RCC 7860 (cell line): ENCODE measurements at places on chromosomes 13 and 19.

- DNase-seq = no peak
Observed at GRCh38 chr19:48858984-48859710, 9.3 kb downstream of the PLEKHA4 start.

GRCh38 chr13:73210218-73210883 lies 151.5 kb downstream of the KLF5 start:
- DNase-seq = no peak

DNA sequence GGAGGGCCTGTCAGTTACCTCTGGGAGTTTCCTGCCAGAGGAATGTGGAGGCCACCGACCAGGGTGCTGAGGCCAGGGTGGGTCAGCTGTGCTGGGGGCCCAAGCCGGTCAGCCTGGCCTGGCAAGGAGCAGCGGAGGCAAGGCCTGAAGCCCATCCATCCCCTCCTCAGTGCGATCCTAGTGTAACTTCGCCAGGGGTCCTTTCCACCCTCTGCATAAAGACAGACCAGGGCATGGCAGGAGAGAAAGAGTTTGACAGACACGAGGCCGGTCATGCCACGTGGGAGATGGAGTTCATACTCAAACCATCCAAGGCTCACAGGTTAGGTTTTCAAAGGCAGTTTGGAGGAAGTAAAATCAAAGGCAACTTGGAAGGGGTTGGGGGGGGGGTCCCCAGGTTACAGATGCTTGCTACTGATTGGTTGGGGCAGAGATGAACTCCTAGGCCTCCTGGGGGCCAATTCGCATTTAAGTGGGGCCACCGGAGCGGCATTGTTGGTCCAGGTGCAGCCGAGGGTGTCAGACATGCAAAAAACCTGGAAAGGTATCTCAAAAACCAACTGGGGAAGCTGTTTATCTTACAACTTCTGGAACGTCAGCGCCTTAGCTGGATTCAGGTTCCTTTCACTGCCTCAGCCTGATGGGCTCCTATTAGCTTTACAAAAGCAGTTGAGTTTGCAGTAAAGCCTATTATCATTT lies 36.8 kb upstream of the DPRX start:
- DNase-seq = no peak

- no peak for DNase-seq
Observed at GRCh38 chr19:17953869-17954268, 13.0 kb upstream of the KCNN1 start.

DNA sequence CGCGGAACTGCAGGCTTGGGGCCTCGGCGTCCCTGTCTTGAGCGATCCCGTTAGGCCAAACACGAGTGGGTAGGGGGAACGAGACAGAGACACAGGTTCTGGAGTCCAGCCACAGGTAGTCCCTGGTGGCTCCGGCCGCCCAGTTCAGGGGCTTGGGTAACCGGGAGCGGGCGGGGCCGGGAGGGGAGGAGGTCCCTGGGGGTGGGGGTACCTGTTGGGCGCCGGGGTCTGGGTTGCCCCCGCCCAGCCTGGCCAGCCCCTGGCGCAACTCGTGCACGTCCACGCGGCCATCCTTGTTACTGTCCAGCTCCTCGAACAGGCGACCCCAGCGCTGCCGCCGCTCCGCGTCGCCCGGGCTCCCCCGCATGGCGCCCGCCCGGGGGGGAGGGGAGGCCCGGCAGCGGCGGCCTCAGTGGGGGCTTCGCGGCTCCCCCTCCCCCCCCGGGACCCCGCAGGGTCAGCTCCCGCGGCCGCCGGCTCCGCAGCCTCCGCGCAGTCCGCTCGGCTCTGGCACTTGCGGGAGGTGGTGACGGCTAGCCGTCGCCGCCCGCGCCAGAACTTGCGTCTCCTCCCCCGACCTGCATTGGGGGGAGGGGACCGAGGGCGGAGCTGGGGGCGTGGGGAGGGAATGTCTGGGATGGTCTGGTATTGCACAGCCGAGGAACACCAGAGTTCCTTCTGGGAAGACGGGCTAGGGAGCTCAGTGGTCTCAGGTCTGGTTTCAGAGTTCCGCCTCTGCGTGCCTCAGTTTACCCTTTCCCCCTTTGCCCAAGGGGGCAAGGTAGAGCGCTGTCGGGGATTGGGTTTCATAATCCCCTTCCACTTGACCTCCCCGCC lies at the start of gene SLC25A23:
TSS of gene SLC25A23 (minus strand) at position 531 of the 837 bp plus-strand sequence. CDS start at position 367, 164 bp downstream.
- DNase-seq = peak; percentile 31

DNA sequence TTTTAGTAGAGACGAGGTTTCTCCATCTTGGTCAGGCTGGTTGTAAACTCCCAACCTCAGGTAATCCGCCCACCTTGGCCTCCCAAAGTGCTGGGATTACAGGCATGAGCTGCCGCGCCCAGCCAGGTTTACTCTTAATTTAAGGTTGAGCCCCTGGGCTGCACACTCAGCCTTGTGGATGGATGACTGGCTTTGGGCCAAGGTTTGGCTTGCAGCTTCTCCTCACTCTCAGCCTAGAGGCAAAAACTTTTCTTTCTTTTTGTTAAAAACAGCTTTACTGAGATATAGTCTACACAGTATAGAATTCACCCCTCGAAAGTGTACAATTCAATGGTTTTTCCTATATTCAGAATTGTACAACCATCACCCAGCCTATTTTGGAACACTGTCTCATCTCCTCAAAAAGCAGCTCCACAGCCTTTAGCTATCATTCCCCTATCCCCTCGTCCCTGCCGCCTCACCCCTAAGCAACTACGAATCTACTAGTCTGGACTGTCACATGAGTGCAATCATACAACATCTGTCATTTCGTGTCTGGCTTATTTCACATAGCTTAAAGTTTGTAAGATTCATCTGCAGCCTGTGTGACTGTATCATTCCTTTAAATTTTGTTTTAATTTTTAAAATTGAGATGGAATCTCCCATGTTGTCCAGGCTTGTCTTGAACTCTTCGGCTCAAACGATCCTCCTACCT lies 14.5 kb upstream of the TSPAN16 start:
- DNase-seq = no peak

- no peak for DNase-seq
Observed at GRCh38 chr19:5037936-5038335, 69.0 kb downstream of the KDM4B start.

DNA sequence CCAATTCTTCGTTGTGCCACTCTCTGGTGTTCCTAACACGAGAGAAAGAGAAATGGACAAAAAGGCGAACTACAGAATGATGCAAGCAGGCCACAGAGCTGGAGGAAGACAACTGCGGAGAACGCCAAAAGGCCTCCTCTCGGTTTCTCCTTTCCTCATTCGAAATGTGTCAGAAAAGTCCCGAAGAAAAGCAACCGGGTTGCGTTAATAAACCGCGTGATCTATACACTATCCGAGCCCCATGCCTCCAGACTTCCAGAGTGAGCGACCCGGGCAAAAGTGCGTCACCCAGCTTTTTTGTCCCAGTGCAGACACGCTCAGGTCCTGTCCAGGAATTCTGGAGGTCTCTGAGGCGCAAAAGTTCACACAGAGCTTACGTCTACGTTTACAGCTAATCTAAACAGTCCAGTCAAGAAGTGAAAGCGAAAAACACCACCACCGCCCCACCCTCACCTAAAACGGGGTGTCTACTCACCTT lies 413 bp downstream of the N4BP2L2 start:
- DNase-seq = no peak

DNA sequence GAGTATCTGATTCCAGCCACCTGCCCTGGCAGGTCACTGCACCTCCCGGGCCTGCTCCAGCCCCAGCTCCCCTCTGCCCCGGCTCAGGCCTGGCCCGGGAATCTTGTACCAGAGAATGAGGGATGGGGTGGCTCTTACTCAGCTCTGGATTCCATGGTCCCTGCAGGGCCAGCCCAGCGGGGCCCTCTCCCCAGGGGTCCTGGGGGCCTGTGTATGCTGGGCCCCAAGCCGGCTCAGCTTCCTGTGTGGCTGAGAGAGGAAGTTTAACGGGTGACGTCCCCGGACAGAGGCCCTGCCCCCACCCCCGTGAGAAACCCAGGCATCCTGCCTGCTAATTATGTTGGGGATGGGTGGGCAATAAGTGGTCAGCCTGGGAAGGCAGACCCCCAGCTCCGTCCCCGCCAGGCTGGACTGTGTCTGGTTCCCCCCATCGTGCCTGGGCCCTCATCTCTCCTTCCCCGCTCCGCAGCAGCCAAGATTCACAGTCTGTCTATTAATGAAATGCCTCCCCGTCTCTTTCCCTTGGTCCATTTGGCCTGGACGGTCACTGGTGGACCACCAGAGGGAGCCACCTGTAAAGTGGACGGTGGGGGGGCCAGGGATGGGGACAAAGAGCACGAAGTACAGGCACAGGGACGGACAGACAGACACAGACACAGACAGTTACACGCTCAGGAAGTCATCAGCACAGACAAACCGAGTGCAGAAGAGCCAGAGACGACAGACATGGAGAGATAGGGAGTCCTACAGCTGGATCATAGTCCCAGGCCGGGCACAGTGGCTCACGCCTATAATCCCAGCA lies at the start of gene DENND1C:
TSS of gene DENND1C (minus strand) at position 247 of the 802 bp plus-strand sequence. CDS start at position 155, 92 bp downstream.
- no peak for DNase-seq

- DNase-seq = no peak
Observed at GRCh38 chr19:45250216-45250831, 747 bp upstream of the MARK4 start.

- DNase-seq = no peak
Observed at GRCh38 chr13:33800646-33801186, 17.2 kb upstream of the RFC3 start.

DNA sequence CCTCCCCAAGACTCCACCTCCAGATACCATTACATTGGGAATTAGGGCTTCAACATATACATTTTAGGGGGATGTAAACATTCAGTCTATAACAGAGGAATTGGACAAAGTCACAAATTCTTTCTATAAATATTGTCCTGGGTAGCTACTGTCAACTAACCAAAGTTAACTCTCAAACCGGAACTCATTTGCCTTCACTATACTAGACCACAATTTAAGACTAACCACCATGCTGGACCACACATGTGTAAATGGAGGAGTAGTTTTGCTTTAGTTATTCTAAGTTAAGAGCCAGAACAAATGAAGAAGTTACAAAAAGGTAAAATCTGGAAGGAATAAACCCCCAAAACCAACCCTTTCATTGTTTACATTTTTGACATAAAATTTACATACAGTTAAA lies 222.8 kb downstream of the NDFIP2 start:
- no peak for DNase-seq

- DNase-seq = no peak
Observed at GRCh38 chr13:35964863-35965180, 166.4 kb downstream of the DCLK1 start.

- no peak for DNase-seq
Observed at GRCh38 chr19:13795595-13796300, 505 bp downstream of the ZSWIM4 start.

DNA sequence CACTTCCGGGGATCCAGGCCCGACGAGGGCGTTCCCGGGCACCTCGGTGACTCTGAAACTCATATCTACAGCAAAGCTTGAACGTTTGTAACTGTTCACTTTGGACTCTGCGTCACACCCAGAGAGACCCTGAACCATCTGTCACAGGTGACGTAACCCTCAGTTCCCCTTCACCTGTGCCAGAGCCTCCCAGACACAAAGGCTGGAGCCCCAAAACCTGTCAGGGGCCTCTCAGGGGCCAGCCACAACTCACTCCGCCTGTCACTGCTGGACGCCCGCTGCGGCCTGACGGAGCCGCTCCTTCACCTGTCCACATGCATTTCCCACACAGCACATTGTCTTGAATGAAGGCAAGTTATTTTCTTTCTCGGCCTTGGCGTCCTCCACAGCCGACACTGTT lies 8.0 kb downstream of the RASA3 start:
- DNase-seq = no peak

GRCh38 chr13:68481130-68481529 lies 1251.0 kb upstream of the PCDH9 start:
- no peak for DNase-seq

GRCh38 chr13:97111756-97112155 lies 110.4 kb upstream of the MBNL2 start:
- no peak for DNase-seq

DNA sequence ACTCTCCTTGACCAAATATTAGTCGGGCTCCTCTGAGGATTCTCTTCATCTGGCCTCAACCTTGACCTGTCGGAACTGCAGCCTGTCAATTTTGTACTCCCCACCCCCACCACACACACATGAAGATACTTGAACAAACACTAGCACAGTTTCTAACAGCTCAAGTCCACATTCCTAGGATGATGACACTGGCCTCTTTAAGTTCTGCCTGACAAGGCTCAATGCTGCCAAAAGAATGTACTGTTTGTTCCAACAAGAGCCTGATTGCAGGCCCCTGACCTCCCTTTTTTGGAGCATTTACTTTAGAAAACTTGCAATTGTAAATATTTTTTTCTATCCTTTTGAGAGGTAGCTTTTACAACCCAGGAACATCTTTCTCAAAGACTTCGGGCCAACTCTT lies 169.2 kb upstream of the IRS2 start:
- no peak for DNase-seq

- no peak for DNase-seq
Observed at GRCh38 chr19:31318790-31319425, 30.3 kb downstream of the TSHZ3 start.

DNA sequence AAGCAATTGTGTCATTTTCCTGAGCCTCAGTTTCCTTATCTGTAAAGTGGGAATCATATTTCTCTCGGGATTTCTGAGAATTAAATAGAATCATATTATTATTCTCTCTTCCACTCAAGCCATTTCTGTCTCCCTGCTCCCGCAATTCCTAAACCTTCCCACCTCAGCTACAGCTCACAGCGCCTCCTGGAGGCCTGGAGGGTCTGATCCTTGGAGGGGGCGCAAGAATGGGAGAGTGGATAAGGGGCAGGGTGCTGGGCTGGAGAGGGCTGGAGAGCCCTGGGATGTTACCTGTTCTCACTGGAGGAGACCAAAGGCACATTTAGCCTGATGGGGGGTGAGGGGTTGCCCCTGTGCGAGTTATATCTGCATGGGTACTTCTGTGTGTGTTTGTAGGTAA lies 31.1 kb upstream of the CYP2S1 start:
- DNase-seq = no peak

DNA sequence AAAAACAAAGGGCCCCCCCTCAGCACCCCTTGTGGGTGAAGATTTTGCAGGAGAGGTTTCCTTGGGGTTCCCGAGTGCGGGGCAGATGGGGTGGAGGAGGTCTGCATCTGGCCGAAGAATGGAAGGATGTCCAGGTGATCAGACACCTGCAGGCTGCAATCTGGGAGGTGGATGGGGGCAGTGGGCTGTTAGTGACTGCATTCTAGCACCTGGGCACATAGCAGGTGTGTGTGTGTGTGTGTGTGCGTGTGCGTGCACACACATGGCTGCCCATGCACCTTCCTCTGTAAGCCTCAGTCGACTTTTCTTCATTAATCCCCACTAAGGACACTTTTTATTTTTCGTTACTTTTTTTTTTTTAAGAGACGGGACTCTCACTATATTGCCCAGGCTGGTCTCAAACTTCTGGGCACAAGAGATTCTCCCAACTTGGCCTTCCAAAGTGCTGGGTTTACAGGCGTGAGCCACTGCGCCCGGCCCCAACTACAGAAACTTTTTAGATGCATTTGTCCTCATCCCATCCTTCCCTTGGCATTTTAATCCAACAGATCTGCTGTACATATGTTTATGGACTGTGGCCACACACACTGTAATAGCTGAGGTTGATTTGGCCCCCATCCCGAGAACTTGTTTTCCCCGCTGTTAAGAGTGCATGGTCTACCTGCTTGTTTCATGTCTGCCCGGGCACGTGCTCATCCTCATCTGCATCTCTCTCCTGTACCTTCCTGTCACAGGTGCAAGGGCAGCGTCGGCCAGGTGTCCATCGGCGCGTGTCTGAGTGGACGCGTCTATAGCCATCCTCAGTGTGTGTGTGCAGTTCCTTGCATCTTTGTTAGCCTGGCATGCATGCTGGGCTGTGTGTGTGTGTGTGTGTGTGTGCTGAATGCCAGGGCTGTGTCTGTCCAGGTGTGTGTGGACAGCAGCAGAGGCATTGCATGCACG lies 731 bp downstream of the MAG start:
- no peak for DNase-seq
